ENCODE measurements at places on chromosomes 5 and 9. TPM values are rescaled to one million over a fixed set of nuclear protein-coding genes. Genes with fewer than 3 reads are reported as not detected.

Gene CCL27
- total RNA-seq = 0.67 TPM

Gene SLC1A1
- total RNA-seq = 12.5 TPM

Gene ALDOB
- not detected for total RNA-seq

Gene MARCOL
- not detected for total RNA-seq

Gene SH3RF2
- 2.4 TPM for total RNA-seq

Gene NEURL1B
- total RNA-seq = 20.2 TPM

Gene PARP8
- 32.2 TPM for total RNA-seq

Gene CTNND2
- total RNA-seq = 13.9 TPM

Gene WNT8A
- total RNA-seq = 0.25 TPM

Gene DOK3
- 0.93 TPM for total RNA-seq

Gene STOML2
- 130 TPM for total RNA-seq

Gene SLC45A2
- total RNA-seq = 0.06 TPM

Gene TRPM6
- 0.09 TPM for total RNA-seq

GRCh38 chr5:151253605-151253950, 593 bp downstream of the GM2A start:
- no peak for DNase-seq

GRCh38 chr9:70642341-70642740, 227.9 kb upstream of the KLF9 start:
- DNase-seq = no peak

GRCh38 chr5:146667633-146668272, 151.8 kb upstream of the GPR151 start:
- DNase-seq = no peak

DNA sequence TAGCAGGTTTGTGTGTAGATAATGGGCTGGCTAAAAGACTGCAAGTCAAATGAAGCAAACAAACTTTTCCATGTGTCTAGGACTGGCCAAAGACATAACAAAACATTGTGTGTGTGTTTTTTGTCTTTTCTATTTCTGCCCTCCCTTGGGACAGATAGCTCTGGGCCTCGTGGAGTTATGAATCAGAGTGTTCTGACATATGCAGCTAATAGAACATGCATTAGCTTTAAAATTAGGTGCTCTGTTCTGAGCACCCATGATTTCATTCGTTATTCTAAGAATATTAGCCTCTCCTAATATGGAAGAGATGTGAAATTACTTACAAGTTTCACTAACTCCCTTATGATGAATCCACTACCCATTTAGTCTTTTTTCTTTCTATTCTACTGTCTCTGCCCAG, 367.3 kb upstream of the PAPPA start:
- DNase-seq = no peak

GRCh38 chr5:59034498-59035186, 451.8 kb downstream of the RAB3C start:
- peak; percentile 48 for DNase-seq

- DNase-seq = no peak
Observed at GRCh38 chr9:121363622-121363961, 6.5 kb downstream of the STOM start.

GRCh38 chr5:121915765-121916164, 46.0 kb upstream of the SRFBP1 start:
- no peak for DNase-seq

DNA sequence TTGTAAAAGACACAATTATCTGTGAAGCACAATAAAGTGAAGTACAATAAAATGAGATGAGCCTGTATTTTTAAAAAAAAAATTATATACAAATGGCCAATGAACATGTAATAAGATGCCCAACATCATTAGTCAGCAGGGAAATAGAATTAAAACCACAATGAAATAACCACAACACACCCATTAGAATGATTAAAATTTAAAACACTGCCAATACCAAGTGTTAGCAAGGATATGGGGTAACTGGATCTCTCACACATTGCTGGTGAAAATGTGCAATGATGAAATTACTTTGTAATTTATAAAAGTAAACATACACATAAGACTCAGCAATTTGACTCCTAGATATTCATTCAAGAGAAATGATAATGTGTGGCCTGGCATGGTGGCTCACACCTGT, 62.8 kb downstream of the SHOC1 start:
- no peak for DNase-seq

DNA sequence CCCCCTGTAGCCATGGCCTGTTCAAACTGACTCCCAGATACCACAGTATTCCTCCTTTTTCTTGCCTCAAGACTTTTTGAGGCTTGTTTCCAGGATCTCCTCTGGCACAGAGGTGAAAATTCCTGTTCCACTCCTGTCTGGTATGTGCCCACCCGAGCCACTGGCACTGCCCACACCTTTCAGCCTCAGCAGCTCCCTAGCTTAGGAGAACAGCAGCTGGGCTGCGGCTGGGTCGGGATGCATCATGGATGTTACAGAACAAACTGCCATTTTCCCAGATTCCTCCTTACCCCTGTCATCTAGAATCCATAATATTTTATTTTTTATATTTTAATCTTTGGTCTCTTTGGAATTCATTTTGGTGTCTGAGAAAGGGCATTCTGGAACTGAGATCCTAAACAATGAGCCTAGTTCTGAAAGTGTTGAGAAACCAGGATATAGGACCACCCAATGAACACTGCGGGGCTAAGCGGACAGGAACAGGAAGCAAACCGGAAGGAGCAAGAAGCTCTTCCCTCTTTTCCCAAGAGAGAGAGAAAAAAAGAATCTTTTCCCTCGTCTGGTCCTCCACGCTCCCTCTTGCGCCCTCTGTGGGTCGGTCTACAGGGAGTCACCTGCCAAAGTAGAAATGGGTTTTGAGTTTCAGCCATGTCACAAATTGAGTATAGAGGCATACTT, 12.5 kb downstream of the OR2S2 start:
- DNase-seq = peak; percentile 84

GRCh38 chr9:98873951-98874371, 66.5 kb downstream of the GALNT12 start:
- no peak for DNase-seq

- DNase-seq = no peak
Observed at GRCh38 chr9:33620738-33621439, 96.8 kb downstream of the ANKRD18B start.

Data from neural progenitor cell (in vitro differentiated cells).